ENCODE measurements at places on chromosomes 3 and 15.

DNA sequence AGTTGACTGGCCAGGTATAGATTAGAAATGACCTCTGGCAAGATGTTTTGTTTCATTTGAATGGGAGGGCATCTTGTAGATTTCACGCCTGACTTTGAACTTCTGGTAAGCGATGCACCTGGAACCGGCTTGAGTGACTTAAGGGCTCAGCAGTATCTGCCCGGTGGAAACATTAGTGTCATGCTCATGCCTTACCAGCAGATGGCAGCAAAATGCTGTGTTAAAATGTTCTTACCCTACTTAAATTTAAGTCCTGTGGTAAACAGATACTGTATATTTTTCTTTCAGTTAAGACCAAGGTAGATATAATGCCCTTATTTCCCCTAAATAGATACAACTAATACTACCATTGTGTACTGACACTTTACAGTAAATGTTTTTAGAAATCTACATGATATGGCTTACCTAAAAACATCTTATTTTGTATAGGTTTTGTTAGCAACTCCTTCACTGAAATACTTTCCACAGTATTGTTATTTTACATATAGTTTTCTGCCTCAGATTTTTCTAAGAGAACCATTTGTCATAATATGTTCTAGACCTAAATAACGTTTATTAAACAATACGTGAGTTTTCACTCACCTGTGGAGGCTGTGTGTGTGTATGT is 25.5 kb downstream of the ASB7 start:
- H3K27ac ChIP-seq = no peak overlapping the region
- peaks cover 22% of the 10 kb centered on the region for H3K36me3 ChIP-seq
- peaks cover 3% of the 10 kb centered on the region for H3K4me1 ChIP-seq
- DNase-seq = peak; percentile 49

DNA sequence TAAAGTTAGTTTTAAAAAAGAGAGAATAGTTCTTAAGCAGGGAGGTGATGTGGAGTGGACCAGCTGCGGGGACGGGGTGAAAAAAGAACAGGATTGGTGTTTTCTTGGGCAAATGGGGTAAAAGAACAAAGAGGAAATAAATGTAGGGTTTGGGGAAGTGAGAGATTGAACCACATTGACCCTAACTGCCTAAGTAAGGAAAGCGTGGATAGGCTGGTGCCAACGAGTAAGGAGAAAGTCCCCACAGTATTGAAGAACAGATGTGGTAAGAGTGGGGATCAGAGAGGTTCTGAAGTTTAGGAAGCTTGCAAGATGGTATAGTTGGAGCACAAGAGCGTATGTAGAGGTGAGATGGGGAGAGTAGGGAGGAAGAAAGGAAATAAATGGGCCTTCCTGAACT is 17.0 kb downstream of the IREB2 start:
- no peak for DNase-seq
- H3K27ac ChIP-seq = peak overlapping the region; percentile 2
- H3K27me3 ChIP-seq = no peaks in the 10 kb centered on the region
- H3K36me3 ChIP-seq = peaks cover 27% of the 10 kb centered on the region
- peaks cover 69% of the 10 kb centered on the region for H3K4me1 ChIP-seq

DNA sequence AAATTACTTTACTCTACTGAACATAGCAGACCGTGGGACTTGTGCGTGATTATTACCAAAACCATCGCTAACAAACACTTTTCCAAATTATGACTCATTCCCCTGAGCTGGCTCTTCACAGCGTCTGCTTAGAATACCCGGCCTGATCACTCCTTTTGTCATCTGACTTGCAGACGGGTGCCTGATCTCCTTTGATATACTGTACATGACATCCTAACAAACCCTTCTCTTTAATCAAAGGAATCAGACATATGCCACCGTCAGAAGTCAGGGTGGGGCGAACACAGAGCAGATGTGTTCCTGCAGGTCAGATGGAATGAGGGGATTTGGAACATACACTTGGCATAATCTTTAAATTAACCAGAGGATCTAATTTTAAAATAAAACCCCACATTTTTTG is 48.5 kb upstream of the SH3GL3 start:
- H3K36me3 ChIP-seq = no peaks in the 10 kb centered on the region
- H3K4me3 ChIP-seq = no peak overlapping the region
- no peak overlapping the region for H3K27ac ChIP-seq
- DNase-seq = no peak

DNA sequence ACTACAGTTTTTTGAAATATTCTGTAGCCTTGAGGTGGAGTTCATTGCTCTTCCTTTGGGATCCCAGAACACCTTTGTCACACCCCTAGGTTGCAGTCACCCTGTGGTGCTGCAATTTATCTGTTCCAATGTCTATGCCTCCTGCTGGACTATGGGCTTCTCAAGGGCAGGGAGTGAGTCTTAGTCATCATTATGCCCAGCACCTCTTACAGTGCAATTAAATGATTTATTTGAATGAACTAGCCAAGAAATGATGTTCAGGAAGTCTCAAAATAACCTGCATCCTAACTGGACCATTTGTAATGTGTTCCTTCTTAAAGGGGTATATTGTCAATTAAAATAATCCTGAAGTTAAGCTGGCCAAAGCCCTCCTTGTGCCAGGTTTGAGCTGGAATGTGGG is 28.5 kb downstream of the SHC4 start:
- H3K27me3 ChIP-seq = peaks cover 22% of the 10 kb centered on the region
- peaks cover 6% of the 10 kb centered on the region for H3K36me3 ChIP-seq
- DNase-seq = no peak

DNA sequence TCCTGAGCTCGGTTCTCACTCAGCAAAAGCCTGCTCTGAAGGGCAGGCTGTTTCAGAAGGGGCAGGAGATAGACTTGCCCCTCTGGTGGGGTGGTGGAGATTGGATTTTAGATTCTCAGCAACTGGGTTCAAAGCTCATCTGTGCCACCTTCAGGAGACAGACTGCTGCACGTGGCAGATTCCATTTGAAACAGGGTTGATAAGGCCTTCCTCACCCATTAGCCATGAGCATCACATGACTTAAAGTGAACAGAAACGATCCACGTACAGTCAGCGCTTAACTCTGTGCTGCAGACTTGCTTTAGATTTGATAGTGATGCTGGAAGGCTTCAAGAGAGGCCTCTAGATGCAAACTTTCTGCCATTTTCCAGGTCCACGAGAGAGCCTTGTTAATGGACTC is 35.0 kb upstream of the MGLL start:
- peaks cover 2% of the 10 kb centered on the region for H3K4me1 ChIP-seq
- H3K4me3 ChIP-seq = no peak overlapping the region
- peaks cover 1% of the 10 kb centered on the region for H3K27me3 ChIP-seq
- H3K27ac ChIP-seq = no peak overlapping the region

DNA sequence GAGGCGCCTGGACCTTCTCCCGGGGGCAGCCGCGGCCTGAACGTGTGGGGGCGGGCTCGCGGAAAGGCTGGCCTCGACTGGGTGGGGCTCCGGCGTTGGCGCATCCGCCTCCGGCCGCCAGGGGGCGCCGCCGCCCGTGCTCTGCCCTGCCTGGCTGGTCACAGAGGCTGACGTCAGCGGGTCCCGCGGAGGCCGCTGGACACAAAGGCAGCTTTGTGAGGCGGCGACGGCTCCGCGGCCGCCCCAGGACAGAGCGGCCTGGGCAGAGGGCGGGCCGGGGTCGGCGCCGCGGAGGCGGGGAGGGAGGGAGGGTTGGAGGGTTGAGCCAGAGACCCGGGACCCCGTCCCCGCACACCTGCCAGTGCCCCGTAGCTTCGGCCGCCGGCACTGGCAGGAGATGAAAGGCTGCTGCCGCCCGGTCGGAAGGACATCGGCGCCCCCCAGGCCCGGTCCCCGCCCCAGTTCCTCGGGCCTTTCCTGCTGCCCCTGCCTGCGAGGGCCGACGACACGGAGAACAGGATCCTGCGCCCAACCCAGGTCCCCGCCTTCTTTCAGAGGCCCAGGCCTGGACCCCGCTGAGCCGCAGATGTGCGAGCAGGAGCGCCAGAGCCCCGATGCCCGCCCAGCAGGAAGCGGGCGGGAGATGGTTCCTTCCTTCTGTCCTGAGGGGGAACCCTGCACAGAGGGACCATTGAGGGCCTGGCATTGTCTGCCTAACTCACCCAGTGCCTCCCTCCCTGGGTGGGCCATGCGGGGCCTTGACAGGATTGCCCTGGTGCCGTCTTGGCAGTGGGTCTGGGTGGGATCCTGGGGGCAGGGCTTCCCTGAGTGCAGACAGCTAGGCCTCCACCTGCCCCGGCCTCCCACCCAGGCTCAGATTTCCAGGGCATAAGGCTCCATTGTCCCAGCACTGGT is 8.7 kb upstream of the SEMA3B start:
- peak overlapping the region; percentile 65 for H3K4me3 ChIP-seq
- H3K36me3 ChIP-seq = peaks cover 12% of the 10 kb centered on the region
- DNase-seq = peak; percentile 88

- H3K4me3 ChIP-seq = no peak overlapping the region
- no peak overlapping the region for H3K27ac ChIP-seq
- no peak for DNase-seq
These were observed 167.4 kb downstream of the KLHL25 start for GRCh38 chr15:85627213-85627935.

GRCh38 chr3:4748701-4749378 is 230.4 kb upstream of the BHLHE40 start:
- H3K4me1 ChIP-seq = peaks cover 48% of the 10 kb centered on the region
- no peak overlapping the region for H3K4me3 ChIP-seq
- no peaks in the 10 kb centered on the region for H3K27me3 ChIP-seq
- no peak for DNase-seq
- H3K36me3 ChIP-seq = peaks cover 49% of the 10 kb centered on the region

- no peak overlapping the region for H3K27ac ChIP-seq
- peaks cover 37% of the 10 kb centered on the region for H3K36me3 ChIP-seq
- no peak overlapping the region for H3K4me3 ChIP-seq
- peaks cover 12% of the 10 kb centered on the region for H3K4me1 ChIP-seq
- DNase-seq = no peak
These were observed 17.8 kb downstream of the TTC14 start for GRCh38 chr3:180619723-180620122.

GRCh38 chr3:79473993-79474392 is 293.8 kb downstream of the ROBO1 start:
- DNase-seq = no peak
- H3K4me3 ChIP-seq = no peak overlapping the region
- H3K27me3 ChIP-seq = no peaks in the 10 kb centered on the region
- no peak overlapping the region for H3K27ac ChIP-seq
- no peaks in the 10 kb centered on the region for H3K36me3 ChIP-seq
- no peaks in the 10 kb centered on the region for H3K4me1 ChIP-seq

DNA sequence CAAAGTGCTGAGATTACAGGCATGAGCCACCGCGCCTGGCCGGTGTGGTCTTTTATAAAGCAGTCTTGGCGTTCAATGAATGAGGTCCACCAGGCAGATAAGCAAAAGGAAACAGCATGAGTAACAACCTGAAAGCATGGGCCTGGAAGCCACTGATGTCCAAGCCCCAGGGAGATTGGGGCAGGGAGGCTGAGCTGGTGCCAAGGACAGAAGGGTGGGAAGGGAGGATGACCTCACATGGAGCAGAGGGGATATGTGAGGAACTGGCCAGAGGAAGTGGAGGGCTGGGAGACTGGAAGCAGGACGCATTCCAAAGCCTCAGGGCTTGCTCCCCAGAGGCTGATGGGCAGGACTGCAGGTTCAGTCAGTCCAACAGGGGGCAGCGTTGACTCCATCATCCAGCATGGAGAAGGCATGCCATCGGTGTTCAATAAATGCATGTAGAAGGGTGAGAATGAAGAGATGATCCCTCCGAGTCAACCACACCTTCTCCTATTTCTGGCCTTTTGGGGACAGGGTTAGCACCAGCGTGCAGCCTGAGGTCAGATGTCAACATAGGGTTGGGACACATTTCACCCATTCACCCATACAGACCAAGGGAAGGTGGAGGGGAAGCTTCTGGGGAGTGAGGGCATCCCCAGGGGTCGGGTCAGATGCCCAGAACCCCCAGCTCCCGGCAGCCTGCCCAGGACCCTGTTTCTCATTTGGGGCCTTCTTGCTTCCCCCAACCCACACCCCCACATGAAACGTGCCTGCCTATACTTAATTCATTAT is 14.8 kb downstream of the MYL3 start:
- H3K4me3 ChIP-seq = no peak overlapping the region
- DNase-seq = peak; percentile 60
- peaks cover 7% of the 10 kb centered on the region for H3K4me1 ChIP-seq
- H3K27me3 ChIP-seq = no peaks in the 10 kb centered on the region
- no peak overlapping the region for H3K27ac ChIP-seq

DNA sequence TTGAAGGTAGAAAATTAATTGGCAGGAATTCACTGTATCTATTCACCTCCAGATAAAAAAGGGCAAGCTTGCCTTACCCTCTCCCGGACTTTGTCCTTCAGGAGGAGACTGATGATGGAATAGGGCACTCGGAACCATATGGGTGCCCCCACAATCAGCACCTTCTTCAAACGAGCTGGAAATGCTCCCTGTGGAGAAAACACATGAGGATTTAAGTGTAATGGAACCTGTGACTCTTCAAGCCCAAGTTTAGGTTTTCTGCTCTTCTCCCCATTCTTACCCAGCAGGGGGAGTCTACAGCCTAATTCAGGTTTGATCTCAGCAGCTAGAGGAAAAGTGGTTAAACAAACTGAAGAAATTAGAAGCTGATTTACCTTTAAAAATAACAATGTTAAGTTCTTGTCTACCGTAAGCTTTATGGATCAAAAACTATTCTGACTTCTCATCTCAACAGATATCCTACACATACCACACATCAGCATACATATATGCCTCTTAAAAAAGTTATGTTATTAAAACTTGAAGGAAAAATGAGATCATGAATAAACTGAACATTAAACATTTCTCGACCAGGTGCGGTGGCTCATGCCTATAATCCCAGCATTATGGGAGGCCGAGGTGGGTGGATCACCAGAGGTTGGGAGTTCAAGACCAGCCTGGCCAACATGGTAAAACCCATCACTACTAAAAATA is 57.5 kb upstream of the SIN3A start:
- DNase-seq = no peak
- H3K4me3 ChIP-seq = no peak overlapping the region
- no peaks in the 10 kb centered on the region for H3K27me3 ChIP-seq
- H3K27ac ChIP-seq = no peak overlapping the region
- peaks cover 5% of the 10 kb centered on the region for H3K36me3 ChIP-seq

GRCh38 chr3:126342211-126342610 is 15.0 kb downstream of the KLF15 start:
- no peaks in the 10 kb centered on the region for H3K36me3 ChIP-seq
- no peaks in the 10 kb centered on the region for H3K4me1 ChIP-seq
- peaks cover 5% of the 10 kb centered on the region for H3K27me3 ChIP-seq
- DNase-seq = no peak
- H3K4me3 ChIP-seq = no peak overlapping the region

- no peaks in the 10 kb centered on the region for H3K36me3 ChIP-seq
- peaks cover 26% of the 10 kb centered on the region for H3K27me3 ChIP-seq
These were observed 35.0 kb upstream of the HES1 start for GRCh38 chr3:194100856-194101390.

DNA sequence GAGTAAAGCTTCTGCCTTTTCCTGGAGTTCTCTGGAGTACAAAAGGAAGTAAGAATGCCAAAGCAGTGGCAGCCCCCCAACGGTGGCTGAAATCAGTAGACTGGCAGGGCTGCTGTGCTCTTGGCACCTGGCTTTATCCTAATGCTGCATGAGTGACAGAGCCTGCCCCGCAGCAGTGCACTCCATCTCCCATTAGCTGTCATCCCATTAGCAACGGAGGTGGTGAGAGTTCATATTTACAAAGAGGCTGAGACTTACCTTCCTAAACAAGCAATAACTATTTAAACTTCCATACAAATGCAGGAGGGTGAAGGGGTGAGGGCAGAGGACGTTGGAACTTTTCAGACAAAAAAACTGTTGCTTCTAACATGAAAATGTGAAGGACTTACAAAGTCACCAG is 51.9 kb downstream of the SERPINI1 start:
- H3K27ac ChIP-seq = no peak overlapping the region
- no peaks in the 10 kb centered on the region for H3K36me3 ChIP-seq
- no peaks in the 10 kb centered on the region for H3K4me1 ChIP-seq
- no peak overlapping the region for H3K4me3 ChIP-seq
- no peaks in the 10 kb centered on the region for H3K27me3 ChIP-seq

- no peaks in the 10 kb centered on the region for H3K27me3 ChIP-seq
- H3K4me3 ChIP-seq = no peak overlapping the region
- no peaks in the 10 kb centered on the region for H3K4me1 ChIP-seq
- H3K27ac ChIP-seq = no peak overlapping the region
These were observed 690.5 kb upstream of the ALCAM start for GRCh38 chr3:104676241-104676640.
